Gastrocnemius medialis (tissue), 4 donors: ENCODE measurements at places on chromosomes 5 and 9. TPM values are rescaled to one million over a fixed set of nuclear protein-coding genes. Genes with fewer than 3 reads are reported as not detected.

DNA sequence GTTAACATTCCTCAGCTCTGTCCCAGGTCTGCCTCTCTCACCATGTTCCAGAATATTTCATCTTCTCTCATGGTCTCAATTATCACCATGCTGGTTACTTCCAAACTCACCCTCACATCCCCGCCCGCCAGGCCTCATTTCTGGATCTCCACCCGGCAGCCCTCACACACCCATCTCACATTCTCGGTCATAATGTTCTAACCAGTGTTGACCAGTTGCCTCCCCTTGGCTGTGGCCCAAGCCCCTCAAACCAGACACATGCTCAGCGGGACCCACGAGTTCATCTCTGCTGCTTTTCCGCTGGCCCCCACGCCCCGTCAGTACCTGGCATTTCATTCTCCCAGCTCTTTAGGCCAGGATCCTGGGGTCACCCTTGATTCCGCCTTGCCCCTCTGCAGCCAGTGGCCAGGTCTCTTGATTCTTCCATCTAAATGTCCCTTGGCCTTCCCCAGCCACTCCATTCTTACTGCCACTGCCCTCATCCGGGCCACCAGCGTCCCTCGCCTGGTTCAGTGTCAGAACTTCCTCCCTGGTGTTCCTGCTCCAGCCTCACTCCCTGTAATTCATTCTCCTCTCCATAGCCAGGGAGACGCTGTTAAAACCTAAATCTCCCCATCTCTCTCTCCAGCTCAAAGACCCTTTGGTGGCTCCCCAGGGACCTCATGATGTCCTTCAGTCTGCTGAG lies 141.7 kb downstream of the MVB12B start:
- H3K4me1 ChIP-seq = no peaks in the 10 kb centered on the region
- H3K27me3 ChIP-seq = no peaks in the 10 kb centered on the region
- H3K36me3 ChIP-seq = no peaks in the 10 kb centered on the region
- H3K4me3 ChIP-seq = no peak overlapping the region
- DNase-seq = no peak

TAF11L5 gene
- not detected for total RNA-seq

DNA sequence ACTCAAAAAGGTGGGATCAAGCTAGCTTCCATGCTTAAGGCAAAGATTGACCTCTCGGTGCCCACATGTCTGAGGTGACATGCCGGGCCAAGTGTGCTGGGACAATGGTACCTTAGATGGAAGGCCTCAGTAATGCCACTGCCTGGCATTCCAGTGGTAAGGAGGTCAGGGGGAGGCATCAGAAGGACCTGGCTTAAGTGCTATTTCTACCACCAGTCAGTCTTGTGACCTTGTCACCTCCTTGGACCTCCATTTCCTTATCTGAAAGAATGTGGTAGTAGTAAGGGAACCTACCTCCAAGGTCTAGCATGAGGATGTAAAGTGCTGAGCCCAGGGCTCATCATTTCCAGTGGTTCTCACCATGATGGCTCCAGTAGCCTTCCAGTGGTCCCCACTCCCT lies 8.9 kb downstream of the C5orf52 start:
- DNase-seq = no peak
- no peaks in the 10 kb centered on the region for H3K36me3 ChIP-seq
- H3K4me3 ChIP-seq = no peak overlapping the region
- no peaks in the 10 kb centered on the region for H3K4me1 ChIP-seq
- H3K27ac ChIP-seq = no peak overlapping the region
- no peaks in the 10 kb centered on the region for H3K27me3 ChIP-seq

- H3K27ac ChIP-seq = no peak overlapping the region
- H3K27me3 ChIP-seq = no peaks in the 10 kb centered on the region
- no peaks in the 10 kb centered on the region for H3K36me3 ChIP-seq
- H3K4me1 ChIP-seq = no peaks in the 10 kb centered on the region
- H3K4me3 ChIP-seq = no peak overlapping the region
Measured at GRCh38 chr5:60870857-60871256, 26.8 kb upstream of the ELOVL7 start.

PIP5K1B gene
- total RNA-seq = 1.4 TPM

DNA sequence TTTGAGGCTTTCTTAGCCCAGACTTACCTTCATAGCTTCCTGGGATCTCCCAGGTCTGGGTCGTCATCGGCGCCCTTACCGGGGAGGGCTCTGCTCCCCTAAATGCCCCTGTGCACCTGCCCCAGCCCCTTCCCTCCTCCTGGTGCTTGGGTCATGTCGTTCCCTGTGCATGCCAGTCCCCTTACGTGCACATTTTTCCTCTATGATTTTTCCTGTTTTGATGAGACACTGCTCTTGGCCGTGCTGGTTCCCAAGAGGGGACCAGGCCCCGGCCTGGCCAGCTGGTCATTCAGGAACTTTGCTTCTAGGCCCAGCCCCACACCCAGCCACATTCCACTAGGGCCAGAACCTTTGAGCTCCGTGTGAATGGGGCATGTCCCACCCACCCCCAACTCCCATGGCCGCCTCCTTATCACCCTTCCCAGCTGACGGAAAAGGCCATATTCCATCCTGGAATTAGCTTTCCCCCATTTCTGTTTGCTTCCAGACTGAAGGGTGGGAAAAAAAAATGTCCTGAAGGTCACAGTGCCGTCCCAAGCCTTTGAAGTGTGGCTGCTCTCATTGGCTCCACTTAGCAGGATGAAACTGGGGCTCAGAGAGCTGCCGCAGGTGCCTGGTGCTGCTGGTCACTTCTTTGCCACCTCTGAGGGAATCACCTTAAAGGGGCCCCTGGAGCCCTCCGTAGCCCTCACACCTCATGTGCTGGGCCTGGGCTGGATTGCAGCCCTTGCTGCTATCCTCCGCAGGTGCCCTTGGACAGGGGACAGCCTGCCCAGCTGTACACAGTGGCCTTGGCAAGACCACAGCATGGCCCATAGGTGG lies 25.1 kb downstream of the ERGIC1 start:
- peaks cover 80% of the 10 kb centered on the region for H3K4me1 ChIP-seq
- H3K27me3 ChIP-seq = no peaks in the 10 kb centered on the region
- peak; percentile 80 for DNase-seq
- no peaks in the 10 kb centered on the region for H3K36me3 ChIP-seq
- peak overlapping the region; percentile 91 for H3K27ac ChIP-seq
- no peak overlapping the region for H3K4me3 ChIP-seq

SPATA31A3 gene
- total RNA-seq = not detected

BHMT2 gene
- total RNA-seq = 3.3 TPM
